ENCODE measurements at places on chromosomes 6 and 20.

GRCh38 chr6:135328136-135328535 is 147.0 kb downstream of the MYB start:
- DNase-seq, result no peak

- DNase-seq, result no peak
These were observed 14.4 kb upstream of the MLIP start for GRCh38 chr6:54096811-54097210.

DNA sequence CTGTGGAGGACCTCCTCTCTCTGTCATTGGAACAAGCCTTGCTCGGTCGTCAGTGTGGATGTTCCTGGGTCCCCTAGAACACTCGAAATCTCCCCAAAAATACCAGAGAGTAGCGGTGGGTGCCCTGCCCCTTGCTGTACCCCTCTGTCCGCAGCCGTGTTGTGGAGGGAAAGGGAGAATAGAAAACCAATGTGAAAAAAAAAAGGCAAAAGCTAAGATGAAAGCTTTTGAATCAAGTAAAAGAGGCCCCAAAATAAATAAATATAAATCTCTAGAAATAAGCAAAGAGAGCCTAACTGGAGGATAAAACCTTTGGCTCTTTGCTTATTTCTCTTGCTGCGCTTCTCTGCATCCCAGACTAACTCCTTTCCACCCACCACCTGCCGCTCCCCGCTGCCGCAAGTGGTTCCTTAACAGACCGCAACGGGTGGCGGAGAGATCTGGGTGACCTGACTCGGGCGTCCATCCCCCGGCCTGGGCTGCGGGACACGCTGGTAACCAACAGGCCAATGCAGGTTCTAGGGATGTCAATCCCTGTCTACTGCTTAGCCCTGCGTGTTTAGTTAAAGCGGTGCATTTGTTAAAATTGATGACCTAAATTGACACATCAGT is 110.0 kb downstream of the GPX5 start:
- no peak for DNase-seq

DNA sequence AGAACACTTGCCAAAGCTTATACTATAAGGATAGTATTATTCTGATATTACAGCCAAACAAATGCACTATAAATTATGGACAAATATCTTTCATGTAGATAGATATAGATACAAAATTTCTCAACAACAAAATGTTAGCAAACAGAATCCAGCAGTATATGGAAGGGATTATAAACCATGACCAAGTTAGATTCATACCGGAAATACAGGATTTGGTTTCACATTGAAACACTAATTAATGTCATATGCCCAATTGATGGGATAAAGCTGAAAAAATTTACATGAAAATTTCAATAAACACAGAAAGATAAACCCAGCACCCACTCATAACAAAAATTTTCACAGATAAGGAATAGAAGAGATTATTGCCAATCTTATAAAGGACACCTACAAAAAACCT is 770.3 kb upstream of the SLC35B3 start:
- no peak for DNase-seq

- peak; percentile 31 for DNase-seq
These were observed 25.9 kb downstream of the PPARD start for GRCh38 chr6:35368038-35368887.

GRCh38 chr6:25547797-25548196 is 104.2 kb upstream of the SCGN start:
- no peak for DNase-seq
